ENCODE measurements at places on chromosomes 4 and X.

GRCh38 chrX:31540313-31540712 lies 468.5 kb upstream of the FTHL17 start:
- DNase-seq = no peak

DNA sequence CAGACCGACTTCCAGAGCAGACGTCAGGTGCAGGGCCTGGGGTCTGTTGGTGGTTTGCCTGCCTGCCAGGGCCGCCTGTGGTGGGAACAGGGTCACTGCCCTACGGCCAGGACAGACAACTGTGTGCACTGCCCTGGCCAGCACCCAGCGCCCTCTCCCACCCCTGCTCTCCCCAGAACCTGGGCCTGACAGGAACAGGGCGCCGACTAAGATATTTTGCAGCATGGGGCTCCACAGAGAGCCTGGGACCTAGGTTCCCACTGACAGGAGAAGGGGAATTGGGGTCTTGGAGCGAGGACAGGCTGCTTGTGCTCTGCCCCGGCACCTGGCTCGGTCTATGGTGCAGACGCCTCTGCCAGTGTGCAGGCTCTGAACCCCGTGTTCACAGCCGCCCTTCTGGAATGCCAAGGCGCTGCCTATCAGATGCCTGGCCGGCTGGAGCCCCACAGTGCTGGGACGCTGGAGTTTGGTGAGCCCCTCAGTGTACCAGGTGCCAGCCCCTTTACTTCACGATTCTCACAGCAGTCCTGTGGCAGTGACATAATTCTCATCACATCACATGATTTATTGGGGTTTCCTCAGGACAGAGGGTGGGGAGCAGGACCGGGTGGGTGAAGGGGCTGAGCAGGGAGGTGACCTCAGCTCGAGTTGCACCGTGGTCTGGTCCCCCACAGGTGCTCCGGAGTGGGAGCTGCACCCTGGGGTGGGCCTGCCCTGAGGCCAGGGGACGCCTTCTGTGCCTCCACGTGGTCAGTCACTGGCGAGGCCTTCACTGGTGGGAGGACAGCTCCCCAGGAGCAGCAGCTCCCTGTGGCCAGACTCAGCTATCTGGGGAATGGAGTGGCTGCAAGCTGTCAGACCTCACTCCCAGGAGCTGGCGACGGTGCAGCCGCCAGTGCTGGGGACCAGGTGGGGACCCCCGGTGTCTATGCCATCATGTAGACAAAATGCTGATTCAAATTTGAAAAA lies 113.8 kb upstream of the LRPAP1 start:
- DNase-seq = no peak

DNA sequence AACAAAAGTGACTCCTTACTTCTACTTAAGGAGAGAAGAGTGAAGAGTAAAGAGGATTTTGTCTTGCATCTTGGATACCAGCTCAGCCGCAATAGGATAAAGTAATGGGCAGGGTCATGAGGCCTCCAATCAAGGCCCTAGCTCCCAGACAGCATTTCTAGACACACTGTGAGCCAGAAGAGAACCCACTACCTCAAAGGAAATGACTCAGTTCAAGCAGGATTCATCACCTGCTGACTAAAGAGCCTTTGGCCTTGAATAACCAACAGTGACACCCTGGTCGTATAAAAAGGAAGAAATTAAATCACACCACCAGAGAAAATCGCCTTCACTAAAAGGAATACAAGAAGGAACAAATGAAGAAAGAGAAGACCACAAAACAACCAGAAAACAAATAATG lies 416.1 kb downstream of the PCDH18 start:
- DNase-seq = no peak

- DNase-seq = no peak
These were observed 106.4 kb downstream of the SLIT2 start for GRCh38 chr4:20358110-20358509.
